A549 treated with CpdA at 1 μM for 4 hours (cell line): ENCODE measurements at places on chromosomes 3 and 15. TPM values are rescaled to one million over a fixed set of nuclear protein-coding genes. Genes with fewer than 3 reads are reported as not detected.

Gene CNBP
- 316 to 353 TPM (median 336 TPM) in 5 replicates for total RNA-seq

Gene RLBP1
- total RNA-seq: not detected in 5 replicates

Gene CCR3
- total RNA-seq: not detected in 5 replicates

Gene DGKG
- total RNA-seq: 9.4 to 14.4 TPM (median 10.1 TPM) in 5 replicates

Gene HGD
- 12.7 to 18.2 TPM (median 15.7 TPM) in 5 replicates for total RNA-seq

Gene TM4SF18
- 42.4 to 49.6 TPM (median 45.0 TPM) in 5 replicates for total RNA-seq

Gene TCF12
- 33.9 to 46.6 TPM (median 46.4 TPM) in 5 replicates for total RNA-seq

Gene EBLN2
- 0.31 to 0.55 TPM (median 0.53 TPM) in 5 replicates for total RNA-seq

Gene SMCO1
- total RNA-seq: not detected in 5 replicates

Gene ABI3BP
- total RNA-seq: 0.75 to 2.8 TPM (median 0.99 TPM) in 5 replicates

Gene IL1RAP
- 5.9 to 7.0 TPM (median 6.3 TPM) in 5 replicates for total RNA-seq
